ENCODE measurements at places on chromosomes 6 and 20.

- H3K27me3 ChIP-seq = peaks cover 6% of the 10 kb centered on the region
- H3K27ac ChIP-seq = no peak overlapping the region
- DNase-seq = no peak
- no peak overlapping the region for H3K4me3 ChIP-seq
- no peaks in the 10 kb centered on the region for H3K4me1 ChIP-seq
These were observed 109.3 kb upstream of the DST start for GRCh38 chr6:56752009-56752408.

DNA sequence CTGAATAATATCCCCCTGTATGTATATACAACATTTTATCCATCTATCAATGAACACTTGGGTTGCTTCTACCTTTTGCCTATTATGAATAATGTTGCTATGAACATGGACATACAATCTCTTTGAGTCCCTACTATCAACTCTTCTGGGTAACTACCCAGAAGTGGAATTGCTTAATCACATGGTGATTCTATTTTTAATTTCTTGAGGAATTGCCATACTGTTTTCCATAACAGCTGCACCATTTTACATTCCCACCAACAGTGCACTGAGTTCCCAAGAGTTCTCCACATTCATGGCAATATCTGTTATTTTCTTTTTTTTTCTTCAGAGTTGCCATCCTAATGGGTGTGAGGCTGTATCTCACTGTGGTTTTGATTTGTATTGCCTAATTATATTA lies 88.3 kb downstream of the ZHX3 start:
- H3K27ac ChIP-seq = no peak overlapping the region
- peaks cover 8% of the 10 kb centered on the region for H3K4me1 ChIP-seq
- H3K36me3 ChIP-seq = no peaks in the 10 kb centered on the region
- no peak overlapping the region for H3K4me3 ChIP-seq
- no peaks in the 10 kb centered on the region for H3K27me3 ChIP-seq

GRCh38 chr6:14174226-14174625 lies 56.7 kb downstream of the CD83 start:
- no peaks in the 10 kb centered on the region for H3K4me1 ChIP-seq
- no peak for DNase-seq
- H3K27ac ChIP-seq = no peak overlapping the region
- H3K27me3 ChIP-seq = no peaks in the 10 kb centered on the region

DNA sequence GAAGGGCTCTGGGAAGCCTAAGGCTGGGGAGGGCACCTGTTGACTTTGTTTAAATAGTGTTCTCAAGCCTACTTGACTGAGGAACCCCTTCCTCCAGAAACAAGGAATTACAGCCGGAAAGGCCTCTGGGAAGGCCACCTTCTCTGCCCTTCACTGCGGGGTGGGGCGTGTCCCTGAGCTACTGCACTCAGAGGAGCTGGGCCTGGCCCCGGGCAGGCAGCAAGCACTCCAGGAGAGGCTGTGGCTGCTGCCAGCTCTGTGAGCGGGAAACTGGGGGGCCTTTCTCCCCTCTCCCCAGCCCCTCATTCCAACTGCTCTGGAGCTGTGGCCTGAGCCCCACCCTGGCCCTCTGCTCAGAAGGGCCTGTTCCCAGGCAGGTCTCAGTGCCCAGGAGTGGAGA lies 4.0 kb upstream of the OSBPL2 start:
- no peaks in the 10 kb centered on the region for H3K36me3 ChIP-seq
- DNase-seq = no peak
- H3K27me3 ChIP-seq = peaks cover 6% of the 10 kb centered on the region
- peaks cover 7% of the 10 kb centered on the region for H3K4me1 ChIP-seq
- no peak overlapping the region for H3K4me3 ChIP-seq
- no peak overlapping the region for H3K27ac ChIP-seq

DNA sequence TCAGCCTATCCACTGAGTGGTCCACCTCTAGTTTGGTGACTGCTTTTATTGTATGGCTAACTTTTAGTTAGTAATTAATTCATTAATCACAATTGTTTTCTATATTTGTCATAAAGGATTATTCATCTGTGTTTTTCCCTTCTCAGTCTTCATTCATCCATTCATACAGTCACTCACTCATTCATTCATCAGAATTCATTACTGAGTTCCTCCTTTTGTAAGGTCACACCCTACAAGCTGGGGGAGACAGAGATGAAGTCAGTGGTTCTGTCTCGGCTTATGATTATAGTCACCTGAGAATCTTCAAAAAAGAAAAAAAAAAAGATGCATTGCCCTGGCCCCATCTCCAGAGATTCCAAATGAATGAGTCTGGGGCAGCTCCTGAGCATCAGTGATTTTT lies 257.1 kb downstream of the ADGB start:
- no peak overlapping the region for H3K27ac ChIP-seq
- no peak for DNase-seq
- no peaks in the 10 kb centered on the region for H3K36me3 ChIP-seq
- no peak overlapping the region for H3K4me3 ChIP-seq
- H3K4me1 ChIP-seq = peaks cover 3% of the 10 kb centered on the region
- H3K27me3 ChIP-seq = peaks cover 1% of the 10 kb centered on the region

DNA sequence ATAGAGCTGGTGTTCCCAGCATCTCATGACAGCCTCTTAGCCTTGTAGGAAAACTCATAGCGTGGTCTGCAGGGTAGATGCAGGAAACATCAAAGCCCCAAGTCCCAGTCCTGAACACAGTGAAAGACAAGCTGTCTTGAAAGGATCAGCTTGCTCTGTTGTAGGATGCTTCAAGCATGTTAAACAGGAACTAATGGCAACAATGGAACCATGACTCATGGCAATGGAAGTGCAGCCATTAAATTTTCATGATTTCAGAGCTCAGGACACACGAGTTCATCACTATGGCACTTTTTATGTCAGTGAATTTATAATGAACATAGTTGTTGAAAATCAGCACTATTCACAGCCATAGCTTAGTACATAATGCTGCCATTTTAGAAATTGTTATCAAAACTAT lies 367.7 kb downstream of the KIF16B start:
- H3K4me3 ChIP-seq = no peak overlapping the region
- no peak overlapping the region for H3K27ac ChIP-seq
- no peak for DNase-seq
- no peaks in the 10 kb centered on the region for H3K36me3 ChIP-seq
- H3K4me1 ChIP-seq = peaks cover 9% of the 10 kb centered on the region

DNA sequence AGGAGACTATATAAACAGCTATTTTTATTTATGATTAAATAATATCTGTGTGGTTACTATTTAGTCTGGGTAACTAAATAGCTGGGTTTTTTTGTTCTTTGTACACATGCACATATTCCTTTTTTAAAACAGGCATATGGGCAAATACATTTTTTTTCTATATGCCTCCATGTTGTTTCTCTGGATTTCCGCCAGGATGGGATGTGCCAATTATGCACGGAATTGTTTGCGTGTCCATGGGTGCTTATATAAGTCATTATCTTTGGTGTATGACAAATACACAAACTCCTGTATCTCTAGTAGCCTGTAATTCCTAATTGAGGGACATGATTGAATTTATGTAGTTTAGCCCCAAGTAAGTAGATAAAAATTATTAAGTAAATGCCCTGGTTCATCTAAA lies 226.9 kb downstream of the BCKDHB start:
- no peak overlapping the region for H3K27ac ChIP-seq
- no peaks in the 10 kb centered on the region for H3K27me3 ChIP-seq
- H3K36me3 ChIP-seq = no peaks in the 10 kb centered on the region
- no peak overlapping the region for H3K4me3 ChIP-seq
- DNase-seq = no peak
- H3K4me1 ChIP-seq = peaks cover 2% of the 10 kb centered on the region

DNA sequence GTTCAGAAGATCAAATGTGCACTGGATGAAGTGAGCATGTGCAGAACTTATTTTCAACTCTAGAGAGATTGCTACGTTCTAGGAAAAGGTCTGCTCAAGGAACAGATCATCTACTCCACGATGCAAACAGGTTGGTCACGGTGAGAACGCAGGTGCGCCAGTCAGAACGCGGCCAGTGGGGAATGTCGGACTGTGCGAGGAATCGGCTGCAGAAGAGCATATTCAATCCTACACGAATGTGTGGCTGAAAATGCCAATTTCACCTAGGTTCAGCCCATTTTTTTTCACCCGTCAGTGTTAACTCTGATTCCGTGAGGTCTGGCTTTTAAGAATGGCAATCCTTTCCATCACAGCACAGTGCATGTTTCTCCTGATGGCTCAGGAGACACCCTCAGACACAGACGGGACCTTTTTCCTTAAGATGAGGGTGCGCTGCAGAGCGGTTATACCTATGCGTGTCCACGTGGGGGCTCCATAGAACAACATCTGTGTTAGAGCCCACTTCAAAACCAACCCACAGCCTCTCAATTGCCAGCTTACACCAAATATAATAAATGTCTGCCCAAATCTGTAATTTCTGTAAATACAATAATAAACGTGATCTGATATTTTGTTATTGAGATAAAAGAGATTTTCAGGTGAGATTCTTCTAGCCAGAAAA lies 250.4 kb downstream of the FOXA2 start:
- no peak overlapping the region for H3K27ac ChIP-seq
- peak; percentile 29 for DNase-seq
- no peaks in the 10 kb centered on the region for H3K36me3 ChIP-seq
- H3K4me3 ChIP-seq = no peak overlapping the region

GRCh38 chr6:22826961-22827360 lies 257.6 kb downstream of the HDGFL1 start:
- H3K27ac ChIP-seq = no peak overlapping the region
- no peak for DNase-seq
- H3K4me1 ChIP-seq = no peaks in the 10 kb centered on the region
- H3K36me3 ChIP-seq = no peaks in the 10 kb centered on the region

DNA sequence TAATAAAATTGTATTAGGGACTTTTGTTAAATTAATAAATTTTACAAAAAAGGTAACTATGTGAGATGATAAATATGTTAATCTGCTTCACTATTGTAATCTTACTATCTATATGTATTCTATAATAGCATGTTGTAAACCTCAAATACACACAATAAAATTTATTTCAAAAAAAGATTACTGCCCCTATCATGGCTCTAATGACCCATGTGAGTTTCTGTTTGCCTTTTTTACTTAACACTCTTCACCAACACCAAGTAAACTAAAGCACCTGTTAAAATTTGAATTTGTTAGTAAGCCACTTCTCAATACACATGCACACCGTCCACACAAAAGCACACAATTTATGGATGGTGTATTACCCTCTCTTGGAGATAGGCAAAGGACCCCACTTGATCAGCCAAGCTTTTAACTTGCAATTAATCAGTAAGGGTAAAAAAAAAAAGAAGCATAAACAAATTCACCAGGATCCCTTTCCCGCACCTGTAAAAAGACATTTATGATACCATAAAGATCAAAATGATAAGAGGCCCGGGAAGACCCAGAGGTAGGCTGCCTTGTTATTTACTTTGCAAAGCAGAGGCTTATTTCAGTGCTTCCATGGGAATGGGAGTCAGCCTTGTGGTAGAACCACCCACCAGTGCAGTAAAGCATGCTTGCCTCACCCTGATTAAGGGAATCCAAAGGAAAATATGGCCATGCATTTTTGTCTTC lies 28.6 kb upstream of the PKHD1 start:
- no peak for DNase-seq
- peaks cover 3% of the 10 kb centered on the region for H3K36me3 ChIP-seq
- no peaks in the 10 kb centered on the region for H3K4me1 ChIP-seq

DNA sequence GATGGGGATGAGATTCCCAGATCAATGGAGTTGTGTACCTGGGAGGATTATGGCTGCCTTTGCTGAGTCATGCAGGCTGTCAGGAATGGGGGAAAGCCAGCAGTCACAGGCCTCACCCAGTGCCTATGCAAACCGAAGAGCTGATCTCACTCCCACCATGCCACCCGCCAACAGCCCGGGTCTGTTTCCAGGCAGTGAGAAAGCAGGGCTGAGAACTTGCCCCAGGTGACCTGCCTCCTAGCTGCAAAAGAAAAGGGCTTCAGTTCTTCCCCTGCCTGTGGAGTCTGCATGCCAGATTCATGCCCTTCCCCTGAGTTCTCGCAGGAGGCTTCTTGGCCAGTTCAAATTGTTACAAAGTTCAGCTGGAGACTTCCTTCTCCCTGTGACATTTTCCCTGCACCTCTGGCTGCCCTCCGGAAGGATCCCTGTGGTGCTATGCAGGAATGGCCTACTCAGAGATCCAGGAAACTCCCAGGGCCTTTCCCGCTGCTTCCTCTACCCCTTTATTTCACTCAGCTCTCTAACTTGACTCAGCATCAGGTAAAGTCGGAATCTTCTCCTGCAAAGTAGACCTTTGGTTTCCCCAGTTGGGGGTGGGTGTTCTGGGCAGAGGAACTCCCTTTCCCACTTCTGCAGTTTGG lies 71.5 kb upstream of the B3GAT2 start:
- H3K4me3 ChIP-seq = no peak overlapping the region
- no peaks in the 10 kb centered on the region for H3K4me1 ChIP-seq
- no peaks in the 10 kb centered on the region for H3K36me3 ChIP-seq
- H3K27me3 ChIP-seq = peaks cover 4% of the 10 kb centered on the region
- DNase-seq = no peak
- no peak overlapping the region for H3K27ac ChIP-seq

DNA sequence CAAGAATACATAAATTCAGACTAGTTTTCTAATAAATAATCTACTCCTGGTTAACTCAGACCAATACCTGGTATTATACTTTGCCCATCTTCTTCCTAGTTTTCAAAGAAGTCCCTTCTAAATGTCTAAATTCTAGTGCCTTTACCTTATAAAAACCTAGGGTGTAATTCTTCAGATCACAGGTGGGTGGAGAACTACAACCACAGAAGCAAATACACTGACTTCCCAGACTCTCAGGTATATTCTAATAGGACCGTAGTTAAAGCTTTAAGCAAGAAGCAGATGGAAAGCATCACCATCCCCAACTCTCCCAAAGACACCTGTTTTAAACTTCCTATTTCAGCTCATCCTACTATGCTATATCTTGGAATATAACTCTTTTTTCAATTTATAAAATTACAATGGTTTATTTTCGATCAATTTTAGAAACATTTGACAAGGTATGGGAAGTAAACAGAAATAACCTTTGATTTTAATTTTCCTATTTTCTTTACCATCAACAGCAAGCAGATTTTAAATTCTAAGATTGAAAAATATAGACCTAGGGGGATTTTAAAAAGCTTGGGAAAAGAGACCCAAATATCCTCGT lies 15.8 kb downstream of the MAN1A1 start:
- no peak overlapping the region for H3K27ac ChIP-seq
- no peak for DNase-seq

GRCh38 chr6:34819571-34820480 lies 27.9 kb downstream of the BLTP3A start:
- peaks cover 14% of the 10 kb centered on the region for H3K36me3 ChIP-seq
- H3K4me1 ChIP-seq = peaks cover 20% of the 10 kb centered on the region
- no peak overlapping the region for H3K4me3 ChIP-seq
- no peaks in the 10 kb centered on the region for H3K27me3 ChIP-seq
- DNase-seq = no peak

GRCh38 chr6:24854077-24854666 lies 55.5 kb upstream of the ARMH2 start:
- peak overlapping the region; percentile 86 for H3K27ac ChIP-seq
- H3K27me3 ChIP-seq = no peaks in the 10 kb centered on the region
- H3K36me3 ChIP-seq = peaks cover 44% of the 10 kb centered on the region
- peaks cover 27% of the 10 kb centered on the region for H3K4me1 ChIP-seq

GRCh38 chr6:25987845-25988244 lies 25.2 kb downstream of the TRIM38 start:
- peaks cover 21% of the 10 kb centered on the region for H3K4me1 ChIP-seq
- H3K36me3 ChIP-seq = peaks cover 36% of the 10 kb centered on the region
- DNase-seq = no peak
- H3K4me3 ChIP-seq = no peak overlapping the region
- H3K27ac ChIP-seq = peak overlapping the region; percentile 77

GRCh38 chr6:39102821-39103136 lies 12.2 kb downstream of the SAYSD1 start:
- peaks cover 22% of the 10 kb centered on the region for H3K36me3 ChIP-seq
- H3K4me3 ChIP-seq = no peak overlapping the region

- no peak for DNase-seq
- peaks cover 2% of the 10 kb centered on the region for H3K4me1 ChIP-seq
- H3K4me3 ChIP-seq = no peak overlapping the region
- H3K27ac ChIP-seq = no peak overlapping the region
- H3K36me3 ChIP-seq = no peaks in the 10 kb centered on the region
These were observed 169.3 kb downstream of the OGFRL1 start for GRCh38 chr6:71457929-71458328.

Data from memory B cell (primary cell).